ENCODE measurements at places on chromosomes 7 and 10. TPM values are rescaled to one million over a fixed set of nuclear protein-coding genes. Genes with fewer than 3 reads are reported as not detected.

Gene PALD1
- total RNA-seq, result 0.13 TPM

Gene DDX21
- total RNA-seq, result 130 TPM

Gene CPA5
- 11.5 TPM for total RNA-seq

Gene CPED1
- total RNA-seq, result 0.40 TPM

Gene GJC3
- not detected for total RNA-seq

Gene CDNF
- total RNA-seq, result 0.62 TPM

Gene MKX
- total RNA-seq, result not detected

Gene NKX1-2
- total RNA-seq, result not detected

Gene HPSE2
- not detected for total RNA-seq

GRCh38 chr10:7950981-7951847, 103.3 kb upstream of the GATA3 start:
- no peak overlapping the region for H3K4me3 ChIP-seq
- DNase-seq, result no peak
- no peak overlapping the region for H3K27ac ChIP-seq

DNA sequence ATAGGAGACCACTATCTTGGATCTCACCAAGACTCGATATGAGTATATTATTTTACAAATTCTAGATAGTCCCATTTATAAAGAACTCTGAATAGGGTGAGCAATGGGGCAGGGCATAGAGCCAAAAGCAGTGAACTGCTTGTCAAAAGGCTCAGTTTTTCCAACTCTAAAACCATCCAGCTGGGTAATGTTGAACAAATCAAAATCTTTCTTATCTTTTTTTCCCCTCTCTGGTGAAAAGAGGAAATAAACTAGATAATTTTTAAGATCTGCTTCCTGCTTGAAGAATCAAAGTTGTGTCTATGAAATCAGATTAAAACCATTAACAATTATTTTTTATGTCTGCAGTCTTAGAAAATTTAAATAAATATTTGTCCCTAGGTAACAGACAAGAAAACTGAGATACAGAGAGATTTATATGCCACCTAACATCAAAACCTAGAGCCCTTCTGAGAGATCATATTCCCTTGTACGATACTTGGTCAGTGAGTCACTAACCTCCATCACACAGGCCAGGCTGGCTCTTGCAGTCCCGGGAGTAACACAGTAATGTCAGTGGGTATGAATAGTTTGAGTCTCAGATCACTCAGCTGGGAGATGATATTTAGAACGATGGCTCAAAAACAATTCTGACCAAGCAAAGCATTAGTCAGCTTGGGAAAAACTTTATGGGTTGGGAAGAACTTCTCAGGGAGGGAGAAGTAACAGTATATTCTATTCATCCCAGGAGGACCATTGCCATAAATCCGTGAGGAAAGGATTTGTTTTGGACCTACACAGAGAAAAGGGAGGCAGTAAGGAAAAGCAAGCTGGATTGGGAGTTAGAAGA, 178.8 kb downstream of the REEP3 start:
- no peaks in the 10 kb centered on the region for H3K36me3 ChIP-seq
- peaks cover 13% of the 10 kb centered on the region for H3K27me3 ChIP-seq
- H3K27ac ChIP-seq, result no peak overlapping the region
- no peak for DNase-seq
- peaks cover 11% of the 10 kb centered on the region for H3K4me1 ChIP-seq

DNA sequence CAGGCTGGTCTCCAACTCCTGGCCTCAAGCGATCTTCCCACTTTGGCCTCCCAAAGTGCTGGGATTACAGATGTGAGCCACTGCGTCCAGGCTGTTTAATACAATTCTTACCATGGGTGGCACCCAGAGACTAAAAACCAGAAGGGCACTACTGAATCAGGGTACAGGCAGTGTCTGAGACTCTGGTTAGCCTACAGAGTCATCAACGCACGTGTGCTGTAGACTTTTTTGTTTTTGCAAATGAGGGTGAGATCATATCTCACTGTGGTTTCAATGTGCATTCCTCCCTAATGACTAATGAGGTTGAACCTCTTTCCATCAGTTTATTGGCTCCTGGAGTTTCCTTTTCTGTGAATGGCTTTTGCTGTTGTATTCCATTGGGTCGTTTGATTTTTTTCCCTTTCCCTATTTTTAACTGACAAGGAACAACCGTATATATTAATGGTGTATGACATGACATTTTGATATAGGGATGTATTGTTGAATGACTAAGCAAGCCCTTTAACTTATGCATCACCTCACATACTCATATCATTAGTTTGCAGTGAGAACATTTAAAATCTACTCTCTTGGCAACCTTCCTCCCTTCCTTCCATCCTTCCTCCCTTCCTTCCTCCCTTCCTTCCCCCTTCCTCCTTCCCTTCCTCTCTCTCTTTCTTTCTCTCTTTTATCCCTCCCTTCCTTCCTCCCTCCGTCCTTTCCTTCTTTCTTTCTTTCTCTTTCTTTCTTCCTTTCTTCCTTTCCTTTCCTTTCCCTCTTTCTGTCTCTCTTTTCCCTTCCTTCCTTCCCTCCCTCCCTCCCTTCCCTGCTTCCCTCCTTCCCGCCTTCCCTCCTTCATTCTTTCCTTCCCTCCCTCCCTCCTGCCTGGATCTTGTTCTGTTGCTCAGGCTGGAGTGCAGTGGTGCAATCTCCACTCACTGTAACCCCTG, 9.3 kb upstream of the TMEM270 start:
- no peaks in the 10 kb centered on the region for H3K36me3 ChIP-seq
- DNase-seq, result no peak
- H3K4me1 ChIP-seq, result peaks cover 22% of the 10 kb centered on the region

GRCh38 chr10:87095236-87095945, 385 bp downstream of the SHLD2 start:
- peak overlapping the region; percentile 59 for H3K27ac ChIP-seq
- H3K4me3 ChIP-seq, result peak overlapping the region; percentile 82
- no peaks in the 10 kb centered on the region for H3K27me3 ChIP-seq
- peak; percentile 70 for DNase-seq

DNA sequence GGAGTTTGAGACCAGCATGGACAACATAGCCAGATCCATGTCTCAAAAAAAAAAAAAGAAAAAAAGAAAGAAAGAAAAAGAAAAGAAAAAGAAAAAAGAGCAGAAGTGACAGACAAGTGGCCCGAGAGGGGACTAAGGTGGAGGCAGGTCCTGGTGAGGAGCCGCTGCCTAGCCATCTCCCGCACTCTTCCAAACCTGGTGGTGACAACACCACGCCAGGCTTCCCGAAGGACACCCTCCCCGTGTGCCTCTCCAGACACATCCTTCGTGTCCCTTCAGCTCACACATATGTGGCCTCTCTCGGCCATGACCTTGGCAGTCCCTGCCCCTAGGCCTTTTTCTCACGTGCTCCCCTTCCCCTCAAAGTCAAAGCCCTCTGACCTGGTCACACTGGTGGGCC, 36.4 kb downstream of the IFT22 start:
- no peak for DNase-seq
- H3K27ac ChIP-seq, result no peak overlapping the region
- peaks cover 10% of the 10 kb centered on the region for H3K4me1 ChIP-seq
- peaks cover 3% of the 10 kb centered on the region for H3K36me3 ChIP-seq

DNA sequence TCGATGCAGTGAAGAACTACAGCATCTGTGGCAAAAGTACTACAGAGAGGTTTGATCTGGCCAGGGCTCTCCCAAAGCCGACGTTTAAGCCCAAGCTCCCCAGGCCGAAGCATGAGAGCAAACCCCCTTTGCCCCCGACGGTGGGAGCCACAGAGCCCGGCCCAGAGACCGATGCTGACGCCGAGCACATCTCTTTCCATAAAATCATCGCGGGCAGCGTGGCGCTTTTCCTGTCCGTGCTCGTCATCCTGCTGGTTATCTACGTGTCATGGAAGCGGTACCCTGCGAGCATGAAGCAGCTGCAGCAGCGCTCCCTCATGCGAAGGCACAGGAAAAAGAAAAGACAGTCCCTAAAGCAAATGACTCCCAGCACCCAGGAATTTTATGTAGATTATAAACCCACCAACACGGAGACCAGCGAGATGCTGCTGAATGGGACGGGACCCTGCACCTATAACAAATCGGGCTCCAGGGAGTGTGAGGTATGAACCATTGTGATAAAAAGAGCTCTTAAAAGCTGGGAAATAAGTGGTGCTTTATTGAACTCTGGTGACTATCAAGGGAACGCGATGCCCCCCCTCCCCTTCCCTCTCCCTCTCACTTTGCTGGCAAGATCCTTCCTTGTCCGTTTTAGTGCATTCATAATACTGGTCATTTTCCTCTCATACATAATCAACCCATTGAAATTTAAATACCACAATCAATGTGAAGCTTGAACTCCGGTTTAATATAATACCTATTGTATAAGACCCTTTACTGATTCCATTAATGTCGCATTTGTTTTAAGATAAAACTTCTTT, 2.3 kb downstream of the LRRTM3 start:
- H3K4me3 ChIP-seq, result no peak overlapping the region
- H3K4me1 ChIP-seq, result peaks cover 2% of the 10 kb centered on the region
- peaks cover 34% of the 10 kb centered on the region for H3K27me3 ChIP-seq
- no peak overlapping the region for H3K27ac ChIP-seq
- H3K36me3 ChIP-seq, result no peaks in the 10 kb centered on the region

GRCh38 chr7:131890176-131890575, 333.7 kb upstream of the PODXL start:
- H3K36me3 ChIP-seq, result no peaks in the 10 kb centered on the region
- no peak overlapping the region for H3K4me3 ChIP-seq

- no peak for DNase-seq
- H3K4me1 ChIP-seq, result peaks cover 2% of the 10 kb centered on the region
- H3K4me3 ChIP-seq, result no peak overlapping the region
Measured at GRCh38 chr10:17544465-17544864, 72.7 kb downstream of the HACD1 start.

- DNase-seq, result no peak
- no peak overlapping the region for H3K27ac ChIP-seq
- no peak overlapping the region for H3K4me3 ChIP-seq
- H3K4me1 ChIP-seq, result no peaks in the 10 kb centered on the region
- H3K27me3 ChIP-seq, result no peaks in the 10 kb centered on the region
Measured at GRCh38 chr7:18570890-18571478, 75.4 kb downstream of the HDAC9 start.

DNA sequence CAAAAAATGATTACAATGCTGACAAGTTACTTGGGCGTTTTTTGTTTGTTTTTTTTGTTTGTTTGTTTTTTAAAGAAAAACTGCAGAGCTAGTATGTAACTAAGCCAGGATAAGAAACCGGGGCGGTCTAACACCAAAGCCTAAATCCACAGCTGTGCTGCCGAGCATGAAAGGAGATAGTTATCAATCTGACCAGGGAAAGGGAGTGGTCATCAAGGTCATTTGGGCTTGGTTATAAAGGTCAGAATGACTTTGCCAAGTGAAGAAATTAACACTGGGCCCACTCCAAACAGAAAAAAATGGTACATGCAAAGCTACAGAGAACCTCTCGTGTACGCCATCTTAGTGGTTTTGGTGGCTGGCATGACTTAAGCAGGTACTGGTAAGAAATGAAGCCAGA, 104.7 kb downstream of the SRPK2 start:
- H3K27ac ChIP-seq, result no peak overlapping the region
- no peaks in the 10 kb centered on the region for H3K27me3 ChIP-seq
- H3K4me3 ChIP-seq, result no peak overlapping the region
- no peaks in the 10 kb centered on the region for H3K36me3 ChIP-seq
- H3K4me1 ChIP-seq, result peaks cover 7% of the 10 kb centered on the region

DNA sequence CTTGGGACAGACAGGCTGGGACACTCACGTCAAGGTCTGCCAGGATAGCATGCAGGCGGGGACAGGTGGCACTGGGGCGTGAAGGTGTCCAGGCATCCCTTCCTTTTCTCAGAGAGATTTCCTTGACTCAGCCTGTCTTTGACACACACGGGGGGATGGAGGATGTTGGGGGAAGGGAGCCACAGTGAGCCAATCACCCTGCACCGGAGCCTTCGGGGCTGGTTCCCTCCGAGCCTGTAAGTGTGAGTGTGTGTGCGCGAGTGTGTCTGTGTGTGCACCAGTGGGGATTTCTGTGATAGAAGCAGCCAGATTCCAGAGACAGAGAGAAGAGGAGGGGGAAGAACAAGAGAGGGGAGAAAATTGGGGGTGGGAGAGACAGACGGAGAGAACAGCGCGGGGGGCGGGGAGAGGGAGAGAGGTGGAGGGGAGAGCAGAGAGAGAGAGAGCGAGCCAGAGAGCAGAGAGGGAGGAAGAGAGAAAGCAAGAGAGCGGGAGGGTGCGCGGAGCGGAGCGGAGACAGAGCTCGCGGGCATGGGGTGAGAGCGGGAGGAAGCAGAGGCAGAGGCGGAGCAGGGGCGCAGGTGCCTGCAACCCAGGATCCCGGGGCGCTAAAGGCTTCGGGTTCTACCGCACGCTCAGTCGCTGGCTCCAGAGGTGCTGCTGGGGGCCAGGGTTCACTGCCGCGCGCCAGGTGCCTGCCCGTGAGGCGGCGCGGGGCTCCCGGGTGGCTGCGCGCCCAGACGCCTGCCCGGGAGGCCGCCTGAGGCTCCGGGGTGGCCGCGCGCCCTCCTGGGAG, 466 bp upstream of the GPR26 start:
- peaks cover 40% of the 10 kb centered on the region for H3K27me3 ChIP-seq
- no peaks in the 10 kb centered on the region for H3K36me3 ChIP-seq
- H3K4me1 ChIP-seq, result no peaks in the 10 kb centered on the region
- no peak overlapping the region for H3K4me3 ChIP-seq
- no peak overlapping the region for H3K27ac ChIP-seq

- no peaks in the 10 kb centered on the region for H3K27me3 ChIP-seq
- no peak overlapping the region for H3K4me3 ChIP-seq
- no peaks in the 10 kb centered on the region for H3K36me3 ChIP-seq
- no peaks in the 10 kb centered on the region for H3K4me1 ChIP-seq
Measured at GRCh38 chr7:20449176-20449575, 118.5 kb downstream of the ITGB8 start.

DNA sequence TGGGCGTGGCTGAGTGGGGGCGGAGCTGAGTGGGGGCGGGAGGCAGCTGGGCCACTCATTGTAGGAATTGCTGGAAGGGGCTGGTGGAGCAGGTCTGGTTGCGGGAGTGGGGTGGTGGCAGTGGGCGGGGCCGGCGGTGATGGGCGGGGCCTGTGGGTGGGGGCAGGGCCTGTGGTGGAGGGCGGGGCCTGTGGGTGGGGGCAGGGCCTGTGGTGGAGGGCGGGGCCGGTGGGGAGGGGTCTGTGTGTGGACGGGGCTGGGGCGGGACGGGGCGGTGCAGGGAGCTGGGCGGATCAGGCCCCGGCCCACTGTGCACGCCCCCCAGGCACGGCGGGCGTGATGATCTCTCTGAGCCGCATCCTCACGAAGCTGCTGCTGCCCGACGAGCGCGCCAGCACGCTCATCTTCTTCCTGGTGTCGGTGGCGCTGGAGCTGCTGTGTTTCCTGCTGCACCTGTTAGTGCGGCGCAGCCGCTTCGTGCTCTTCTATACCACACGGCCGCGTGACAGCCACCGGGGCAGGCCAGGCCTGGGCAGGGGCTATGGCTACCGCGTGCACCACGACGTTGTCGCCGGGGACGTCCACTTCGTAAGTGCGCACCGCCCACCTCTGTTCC, 14.0 kb downstream of the SLC29A4 start:
- H3K4me3 ChIP-seq, result peak overlapping the region; percentile 90
- DNase-seq, result peak; percentile 60
- H3K27ac ChIP-seq, result peak overlapping the region; percentile 78
- H3K27me3 ChIP-seq, result no peaks in the 10 kb centered on the region

DNA sequence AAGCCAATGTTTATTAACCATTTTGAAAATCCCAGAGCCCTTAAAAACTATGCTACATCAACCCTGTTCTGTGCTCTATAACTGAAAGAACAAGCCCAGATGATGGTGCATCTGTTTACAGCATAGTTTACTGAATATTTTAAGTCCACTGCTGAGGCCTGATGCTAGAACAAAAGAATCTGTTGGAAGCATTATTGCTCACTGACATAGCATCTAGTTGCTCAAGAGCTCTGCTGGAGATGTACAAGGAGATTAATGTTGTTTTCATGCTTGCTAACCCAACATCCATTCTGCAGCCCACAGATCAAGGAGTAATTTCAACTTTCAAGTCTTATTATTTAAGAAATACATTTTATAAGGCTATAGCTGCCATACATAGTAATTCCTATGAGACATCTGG, 181.3 kb upstream of the FEZF1 start:
- H3K27me3 ChIP-seq, result no peaks in the 10 kb centered on the region
- no peaks in the 10 kb centered on the region for H3K36me3 ChIP-seq
- DNase-seq, result no peak
- H3K4me3 ChIP-seq, result no peak overlapping the region
- no peak overlapping the region for H3K27ac ChIP-seq
- no peaks in the 10 kb centered on the region for H3K4me1 ChIP-seq
